Stimulated activated CD8-positive, alpha-beta memory T cell treated with anti-CD3 and anti-CD28 coated beads, Interleukin-7, amount 100 ng/mL, for 48 hours (primary cell): ENCODE measurements at places on chromosomes 4 and X.

- no peak for DNase-seq
Observed at GRCh38 chr4:41611124-41611838, 73.3 kb downstream of the LIMCH1 start.

DNA sequence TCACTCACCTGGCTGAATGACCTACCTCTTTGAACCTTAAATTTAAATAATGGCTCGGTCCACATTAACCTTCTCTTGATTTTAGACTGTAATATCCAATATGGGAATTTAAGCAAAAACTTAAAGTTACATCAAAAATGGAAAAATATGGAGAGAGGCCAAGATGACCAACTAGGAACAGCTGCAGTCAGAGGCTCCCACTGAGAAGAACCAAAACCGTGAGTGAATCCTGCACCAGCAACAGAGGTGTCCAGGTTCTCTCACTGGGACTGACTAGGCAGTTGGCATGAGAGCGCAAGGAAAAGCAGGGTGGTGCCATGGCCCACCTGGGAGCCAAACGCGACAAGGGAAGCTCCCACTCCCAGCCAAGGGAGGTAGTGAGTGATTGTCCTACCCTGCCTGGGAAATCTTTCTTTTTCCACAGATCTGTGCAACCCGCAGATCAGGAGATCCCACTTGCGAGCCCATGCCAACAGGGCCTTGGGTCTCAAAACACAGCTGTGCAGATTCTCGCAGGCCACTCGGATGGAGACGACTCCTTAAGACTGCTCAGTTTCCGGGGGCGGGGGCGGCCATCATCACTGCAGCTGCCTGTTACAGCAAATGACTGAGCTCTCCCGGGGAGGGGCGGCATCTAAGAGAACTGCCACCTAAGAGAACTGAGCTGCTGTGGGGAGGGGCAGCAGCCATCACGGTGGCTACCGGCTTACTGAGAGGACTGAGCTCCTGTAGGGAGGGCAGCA, 343.4 kb downstream of the DMD start:
- DNase-seq: no peak

DNA sequence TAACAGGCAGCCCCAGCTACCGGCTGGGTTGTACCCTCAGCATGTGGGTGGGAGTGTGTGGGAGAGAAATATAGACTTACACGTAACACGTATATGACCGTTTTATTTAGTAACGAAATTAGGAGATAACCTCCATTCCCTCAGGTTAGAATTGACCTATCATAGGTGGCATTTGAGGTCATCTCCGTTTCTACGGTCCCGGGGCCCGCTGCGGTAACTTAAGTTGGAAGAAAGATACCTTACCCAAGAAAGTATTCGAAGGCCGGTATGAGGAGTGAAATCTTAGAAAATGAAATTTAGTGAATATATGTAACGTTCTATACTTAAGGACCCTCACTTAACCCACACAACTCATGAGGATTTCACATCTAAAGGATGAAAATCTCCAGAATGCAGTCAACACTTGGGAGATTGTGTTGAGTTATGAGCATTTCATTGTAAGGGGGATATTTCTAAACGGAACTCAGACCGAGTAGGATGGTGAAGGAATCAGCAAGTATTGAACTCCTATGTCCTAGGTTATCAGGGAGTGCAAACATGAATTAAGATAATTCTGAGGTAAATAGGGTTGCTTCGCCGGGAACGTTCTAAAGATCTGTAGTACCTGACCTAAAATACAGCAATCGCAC, 891 bp downstream of the CISD2 start:
- DNase-seq: no peak

GRCh38 chr4:14920759-14921320, 81.4 kb upstream of the CPEB2 start:
- no peak for DNase-seq

GRCh38 chr4:78669453-78669852, 106.7 kb upstream of the BMP2K start:
- DNase-seq: no peak

GRCh38 chrX:10484683-10485247, 135.6 kb downstream of the MID1 start:
- DNase-seq: no peak

DNA sequence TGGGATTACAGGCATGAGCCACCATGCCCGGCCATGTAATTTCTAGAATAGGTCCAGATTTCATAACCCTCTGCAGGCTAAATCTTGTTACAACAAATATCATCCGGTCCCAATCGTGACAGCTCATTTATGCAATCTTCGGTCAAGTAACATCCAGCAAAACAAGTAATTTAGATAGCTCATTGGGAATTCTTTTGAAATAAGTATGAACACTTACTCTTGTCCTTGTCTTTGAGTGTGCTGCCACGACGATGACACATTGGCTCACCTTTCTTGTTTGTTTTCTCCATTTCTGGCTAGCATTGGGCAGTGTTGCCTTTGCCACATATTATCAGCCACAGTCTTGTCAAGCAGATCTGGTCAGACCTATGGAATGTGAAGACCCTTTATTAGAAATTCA, 92.0 kb downstream of the PHEX start:
- DNase-seq: no peak

DNA sequence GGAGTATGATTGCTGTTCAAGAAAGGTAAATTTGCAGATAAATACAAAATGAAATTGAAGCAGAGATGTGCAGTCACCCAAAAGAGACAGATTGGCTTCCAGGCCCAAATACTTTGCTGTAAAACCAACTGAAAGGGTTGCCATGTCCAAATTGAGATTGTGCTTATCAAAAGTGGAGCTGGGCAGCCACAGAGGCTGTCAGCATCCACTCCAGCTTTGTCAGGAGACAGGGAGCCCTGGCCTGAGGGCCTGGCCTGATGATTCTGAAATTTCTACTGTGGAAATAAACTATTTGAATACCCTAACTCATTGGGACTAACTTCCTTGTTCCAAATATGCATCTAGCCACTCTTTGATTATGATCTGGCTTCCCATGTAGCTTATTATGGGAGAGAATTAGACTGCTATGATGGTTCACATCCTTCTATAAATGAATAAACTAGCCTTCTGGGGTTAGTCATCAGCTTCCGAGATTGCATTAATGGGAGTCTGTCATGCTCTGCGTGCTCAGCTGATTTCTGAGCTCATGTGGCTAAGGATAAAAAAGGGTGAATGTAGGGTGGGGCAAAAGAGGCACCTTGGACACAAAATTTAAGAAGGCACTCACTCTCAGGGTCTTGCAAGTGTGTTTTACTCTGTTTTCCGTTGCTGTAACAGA, 48.2 kb downstream of the SLC34A2 start:
- no peak for DNase-seq

- no peak for DNase-seq
Observed at GRCh38 chrX:85084770-85085393, 81.2 kb downstream of the APOOL start.

- DNase-seq: no peak
Observed at GRCh38 chr4:82352825-82353366, 20.9 kb downstream of the HNRNPD start.

GRCh38 chrX:67749536-67749935, 205.7 kb downstream of the AR start:
- no peak for DNase-seq

GRCh38 chr4:75545526-75545925, 10.3 kb upstream of the ODAPH start:
- DNase-seq: no peak

DNA sequence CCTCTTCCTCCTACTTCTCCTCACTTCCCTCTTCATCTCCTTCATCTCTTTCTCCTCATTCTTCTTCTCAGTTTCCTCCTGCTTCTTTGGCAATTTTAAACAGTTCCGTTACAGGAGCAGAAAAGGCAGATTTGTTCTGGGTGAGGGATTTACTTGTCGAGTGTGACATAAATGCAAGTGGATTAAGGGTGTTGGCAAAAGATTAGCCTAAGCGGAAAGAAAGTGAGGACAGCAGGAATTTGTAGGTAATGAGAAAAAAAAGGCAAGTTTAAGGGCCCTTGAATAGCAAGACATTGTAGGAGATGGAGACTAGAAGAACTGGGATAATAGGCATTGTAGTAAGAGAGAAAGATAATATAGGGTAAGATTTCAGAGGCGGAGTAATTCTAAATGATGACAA, 841.6 kb downstream of the RAPGEF2 start:
- no peak for DNase-seq

DNA sequence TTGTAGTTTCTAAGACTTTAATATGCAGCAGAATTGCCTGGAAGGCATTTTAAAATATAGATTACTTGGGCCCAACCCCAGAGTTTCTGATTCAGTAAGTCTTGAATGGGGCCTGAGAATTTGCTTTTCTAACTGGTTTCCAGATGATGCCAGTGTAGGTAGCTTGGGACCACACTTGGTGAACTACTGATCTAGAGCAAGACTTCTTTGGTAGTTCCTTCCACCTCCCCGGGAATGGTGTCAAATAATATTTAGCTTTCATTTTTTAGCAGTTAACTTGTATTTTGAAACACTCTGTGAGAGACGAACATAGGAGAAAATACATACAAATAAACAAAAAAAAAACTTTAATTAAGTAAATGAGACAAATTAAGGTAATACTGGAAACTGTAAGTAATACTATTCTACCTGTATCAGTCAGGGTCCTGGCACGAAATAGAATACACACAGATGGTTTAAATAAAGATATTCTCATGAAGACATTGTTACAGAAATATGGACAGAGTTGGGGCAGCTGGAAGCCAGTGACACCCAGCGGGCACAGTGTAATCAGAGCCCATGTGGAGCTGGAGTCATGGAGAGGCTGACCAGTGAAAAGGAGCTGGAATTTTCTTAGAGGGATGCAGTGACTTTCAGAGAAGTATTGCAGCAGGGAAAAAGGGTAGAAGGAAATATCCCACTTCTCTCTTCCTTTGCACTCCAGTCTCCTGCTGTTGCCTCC, 905.7 kb downstream of the CCSER1 start:
- no peak for DNase-seq

DNA sequence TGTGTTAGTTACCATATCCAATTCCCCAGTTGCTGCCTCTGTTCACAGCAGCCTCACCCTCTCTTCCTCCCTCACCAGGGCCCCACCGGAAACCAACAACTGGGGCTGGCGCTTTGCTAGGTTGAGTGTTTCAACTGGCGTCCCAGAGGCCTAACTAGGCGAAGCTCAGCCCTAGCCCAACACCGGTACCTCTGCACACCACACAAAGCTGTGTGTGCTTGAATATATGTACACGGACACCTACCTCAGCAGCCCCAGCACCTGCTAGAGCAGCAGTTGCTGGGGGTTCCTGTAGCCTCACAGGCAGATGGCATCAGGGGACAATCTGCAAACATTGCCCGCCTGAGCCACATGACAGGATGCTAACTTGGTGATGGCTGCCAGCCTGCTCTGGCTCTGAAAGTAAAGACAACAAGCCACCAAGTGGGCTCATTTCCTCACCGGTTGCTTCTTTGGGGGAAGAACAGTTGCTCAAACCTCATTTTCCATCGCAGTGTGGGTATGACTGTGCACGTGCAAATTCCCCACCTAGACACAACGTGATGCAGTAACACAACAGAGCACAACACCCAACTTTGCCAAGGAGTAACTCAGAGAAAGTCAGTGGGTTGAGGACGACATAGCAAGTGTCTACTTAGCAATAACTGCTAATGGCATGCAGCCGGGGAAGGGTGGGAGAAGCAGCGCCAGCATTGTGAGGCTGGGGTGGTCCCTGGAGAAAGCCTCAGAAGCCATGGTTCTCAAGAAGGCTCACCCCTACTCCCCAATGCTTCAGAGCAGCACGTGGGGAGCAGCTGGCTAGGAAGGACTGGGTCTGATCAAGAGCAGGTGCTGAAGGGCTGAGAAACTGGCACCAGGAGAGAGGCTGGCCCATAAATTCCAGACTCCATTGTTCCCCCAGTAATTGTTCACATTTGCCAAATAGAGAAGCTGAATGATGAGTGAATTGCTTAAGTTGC, 139.5 kb downstream of the SH3KBP1 start:
- DNase-seq: peak; percentile 24

DNA sequence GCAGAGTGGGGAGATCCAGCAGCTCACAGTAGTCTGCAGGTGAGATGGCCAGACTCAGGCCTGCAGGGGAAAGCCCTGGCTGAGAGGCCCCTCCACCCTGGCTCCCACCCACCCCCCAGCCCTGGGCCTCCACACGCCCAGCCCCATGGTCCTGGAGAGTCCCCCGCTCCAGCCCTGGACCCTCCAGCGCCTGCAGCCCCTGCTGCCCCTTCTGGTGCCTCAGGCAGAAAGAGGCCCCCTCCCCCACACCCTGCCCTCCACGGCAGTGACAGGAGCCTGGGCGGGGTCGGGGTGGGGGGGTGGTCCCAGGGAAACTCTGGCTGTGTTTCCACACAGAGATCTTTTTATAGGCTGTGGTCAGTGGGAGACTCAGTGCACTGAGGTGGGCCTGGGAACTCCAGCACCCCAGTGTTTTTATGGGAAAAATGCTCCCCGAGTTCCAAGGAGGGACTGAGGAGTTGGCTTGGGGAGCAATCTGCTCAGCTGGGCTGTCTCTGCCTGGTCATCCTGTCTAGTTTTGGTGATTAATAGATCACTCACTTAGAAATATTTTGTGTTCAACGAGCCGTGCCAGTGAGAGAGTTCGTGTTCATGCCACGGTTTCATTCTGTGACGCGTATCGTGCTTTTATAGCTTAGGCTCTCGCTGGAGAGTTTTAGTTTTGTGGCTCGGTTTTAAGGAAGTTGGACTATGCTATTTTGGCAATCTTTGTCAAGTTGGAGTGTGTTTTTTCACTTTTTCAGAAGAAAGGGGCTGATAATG, 53.1 kb upstream of the HGFAC start:
- DNase-seq: no peak

- no peak for DNase-seq
Observed at GRCh38 chr4:41057467-41057866, 156.9 kb downstream of the APBB2 start.
